ENCODE measurements at places on chromosomes 13 and 19.

DNA sequence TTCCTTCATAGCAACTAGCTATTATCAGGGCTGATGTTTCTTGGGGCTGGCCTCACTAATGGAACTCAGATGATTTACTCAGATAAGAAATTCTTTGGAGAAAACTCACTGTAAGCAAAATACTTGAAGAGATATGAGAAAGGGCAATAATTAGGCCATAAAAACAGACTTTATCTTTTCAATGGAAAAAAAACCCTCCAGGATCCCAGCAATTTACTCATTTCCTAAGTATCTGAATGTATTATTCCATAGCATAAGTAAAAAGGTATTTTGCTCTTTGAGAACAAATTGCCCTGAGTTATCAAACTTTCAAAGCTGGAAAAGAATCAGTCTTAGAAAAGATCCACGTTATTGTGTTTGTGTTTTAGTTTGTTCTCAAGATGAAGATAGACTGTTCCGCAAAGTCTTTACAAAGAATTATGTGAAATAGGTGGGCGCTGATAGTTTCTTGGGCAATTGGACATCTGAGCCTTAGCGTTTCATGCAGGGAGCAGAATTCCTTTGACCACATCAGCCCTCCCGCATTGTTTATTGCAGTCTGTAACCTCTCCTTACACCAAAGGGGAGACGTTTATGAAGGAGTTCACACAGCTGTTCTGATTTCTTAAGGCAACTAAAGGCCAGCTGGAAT is 29.1 kb upstream of the CSNK1A1L start:
- DNase-seq: no peak

DNA sequence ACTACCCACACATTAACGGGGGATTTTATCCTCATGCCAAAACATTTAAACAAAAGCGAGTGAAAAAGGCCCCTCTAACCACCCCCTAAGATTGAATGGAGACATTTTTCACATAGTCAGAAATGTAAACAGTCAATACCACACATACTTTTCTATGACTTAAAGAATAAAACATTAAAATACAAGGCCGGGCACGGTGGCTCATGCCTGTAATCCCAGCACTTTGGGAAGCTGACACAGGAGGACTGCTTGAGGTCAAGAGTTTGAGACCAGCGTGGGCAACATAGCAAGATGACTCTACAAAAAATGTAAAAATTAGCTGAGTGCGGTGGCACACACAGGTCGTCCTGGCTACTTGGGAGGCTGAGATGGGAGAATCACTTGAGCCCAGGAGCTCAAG is 47.3 kb downstream of the MPHOSPH8 start:
- no peak for DNase-seq

- no peak for DNase-seq
Observed at GRCh38 chr13:97528518-97528917, 94.5 kb downstream of the RAP2A start.

DNA sequence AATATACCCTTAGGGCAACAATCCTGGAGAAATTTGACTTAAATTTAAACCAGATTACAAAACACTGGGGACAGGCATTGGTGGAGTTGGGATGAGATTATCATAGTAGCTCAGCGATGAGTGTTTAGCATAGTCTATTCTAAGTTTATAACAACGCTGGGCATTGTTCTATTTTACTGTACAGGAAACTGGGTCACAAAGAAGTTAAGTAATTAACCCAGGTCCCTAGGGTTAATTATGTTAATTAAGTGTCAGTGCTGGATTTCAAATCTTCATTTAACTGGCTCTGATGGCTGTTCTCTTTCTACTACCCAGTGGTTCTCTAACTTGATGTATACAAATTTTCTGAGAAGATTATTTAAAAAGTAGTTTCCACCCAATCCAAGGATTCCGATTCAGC is 388.9 kb downstream of the KCNRG start:
- DNase-seq: no peak

DNA sequence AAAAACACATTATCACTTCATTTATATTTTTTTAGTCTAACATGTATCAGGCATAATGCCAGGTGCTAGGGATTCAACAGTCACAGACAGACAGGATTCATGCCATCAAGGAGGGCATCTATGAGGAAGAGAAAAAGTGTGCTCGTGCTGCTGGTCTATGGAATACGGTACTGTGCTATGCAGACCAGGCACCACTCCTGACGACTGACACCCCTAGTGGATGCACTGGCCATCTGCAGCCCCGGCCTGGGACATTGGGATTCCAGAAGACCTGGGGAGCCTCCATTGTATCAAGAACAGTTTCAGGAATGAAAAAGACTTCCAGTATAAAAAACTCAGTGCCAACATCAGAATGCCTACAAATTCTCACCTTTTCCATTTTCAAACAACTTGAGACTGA is 94.0 kb downstream of the KLF12 start:
- DNase-seq: no peak

DNA sequence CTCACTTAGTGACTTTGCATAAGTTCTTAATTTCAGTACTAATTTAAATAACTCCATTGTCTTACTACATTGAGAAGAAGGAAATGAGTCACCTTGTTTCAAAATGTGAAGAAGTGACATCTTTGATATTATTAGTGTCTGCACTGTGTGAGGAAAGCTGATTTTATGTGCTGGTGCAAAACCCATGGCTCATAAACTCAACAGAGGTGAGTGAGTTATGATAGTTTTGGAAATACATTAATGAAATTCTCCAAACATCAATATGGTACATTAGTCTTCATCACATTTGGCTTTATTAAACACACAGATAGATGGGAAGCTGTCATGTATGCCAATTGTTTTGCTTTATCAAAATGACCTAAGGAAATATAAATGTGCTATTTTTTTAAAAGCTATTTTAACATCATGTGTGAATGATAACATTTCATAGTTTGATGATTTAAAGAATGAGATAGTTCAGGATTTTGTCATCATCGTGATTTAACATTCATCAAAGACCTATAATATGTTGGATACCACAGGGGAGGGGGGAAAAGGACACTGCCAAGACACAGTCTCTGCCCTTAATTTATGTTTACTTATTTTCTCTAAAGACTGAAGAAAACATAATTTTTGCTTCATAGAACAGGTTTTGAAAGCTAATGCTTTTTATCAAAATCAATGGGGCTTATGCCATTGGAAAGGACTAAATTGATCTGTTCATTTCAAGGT is 902.3 kb upstream of the SLITRK1 start:
- no peak for DNase-seq

- DNase-seq: no peak
Observed at GRCh38 chr13:88456151-88456550, 785.0 kb downstream of the SLITRK5 start.

DNA sequence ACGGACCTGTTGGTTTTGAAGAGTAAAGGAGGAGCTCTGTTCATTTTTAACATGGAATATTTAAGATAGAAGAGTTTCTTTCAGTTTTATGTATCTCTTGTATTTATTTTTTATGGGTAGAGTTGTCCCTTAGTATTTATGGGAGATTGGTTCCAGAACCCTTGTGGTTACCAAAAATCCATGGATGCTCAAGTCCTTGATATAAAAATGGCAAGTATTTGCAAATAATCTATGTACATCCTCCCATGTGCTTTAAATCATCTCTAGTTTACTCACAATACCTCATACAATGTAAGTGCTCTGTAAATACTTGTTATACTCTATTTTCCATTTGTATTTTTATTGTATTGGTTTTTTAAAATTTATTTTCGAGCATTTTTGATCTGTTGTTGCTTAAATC is 63.1 kb downstream of the TM9SF2 start:
- no peak for DNase-seq

DNA sequence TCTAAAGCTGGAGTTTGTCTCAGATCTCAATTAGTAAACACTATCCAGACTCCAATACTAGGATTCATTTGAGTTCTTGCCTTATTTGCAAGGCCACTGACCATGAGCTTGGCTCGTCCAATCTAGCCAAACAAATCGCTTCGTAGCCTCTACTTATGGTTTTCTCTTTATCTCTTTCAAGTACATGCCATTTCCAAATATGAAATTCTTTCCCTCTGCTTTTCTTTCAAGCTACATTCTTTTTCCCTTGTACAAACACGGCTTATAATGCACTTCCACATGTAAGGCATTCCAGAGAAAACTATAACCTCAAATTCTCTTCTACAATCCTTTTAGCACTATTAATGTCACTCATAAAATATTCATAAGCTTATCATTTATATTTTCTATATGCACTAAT is 10.9 kb upstream of the N4BP2L1 start:
- no peak for DNase-seq

- no peak for DNase-seq
Observed at GRCh38 chr13:69755101-69755500, 352.5 kb upstream of the ATXN8OS start.

DNA sequence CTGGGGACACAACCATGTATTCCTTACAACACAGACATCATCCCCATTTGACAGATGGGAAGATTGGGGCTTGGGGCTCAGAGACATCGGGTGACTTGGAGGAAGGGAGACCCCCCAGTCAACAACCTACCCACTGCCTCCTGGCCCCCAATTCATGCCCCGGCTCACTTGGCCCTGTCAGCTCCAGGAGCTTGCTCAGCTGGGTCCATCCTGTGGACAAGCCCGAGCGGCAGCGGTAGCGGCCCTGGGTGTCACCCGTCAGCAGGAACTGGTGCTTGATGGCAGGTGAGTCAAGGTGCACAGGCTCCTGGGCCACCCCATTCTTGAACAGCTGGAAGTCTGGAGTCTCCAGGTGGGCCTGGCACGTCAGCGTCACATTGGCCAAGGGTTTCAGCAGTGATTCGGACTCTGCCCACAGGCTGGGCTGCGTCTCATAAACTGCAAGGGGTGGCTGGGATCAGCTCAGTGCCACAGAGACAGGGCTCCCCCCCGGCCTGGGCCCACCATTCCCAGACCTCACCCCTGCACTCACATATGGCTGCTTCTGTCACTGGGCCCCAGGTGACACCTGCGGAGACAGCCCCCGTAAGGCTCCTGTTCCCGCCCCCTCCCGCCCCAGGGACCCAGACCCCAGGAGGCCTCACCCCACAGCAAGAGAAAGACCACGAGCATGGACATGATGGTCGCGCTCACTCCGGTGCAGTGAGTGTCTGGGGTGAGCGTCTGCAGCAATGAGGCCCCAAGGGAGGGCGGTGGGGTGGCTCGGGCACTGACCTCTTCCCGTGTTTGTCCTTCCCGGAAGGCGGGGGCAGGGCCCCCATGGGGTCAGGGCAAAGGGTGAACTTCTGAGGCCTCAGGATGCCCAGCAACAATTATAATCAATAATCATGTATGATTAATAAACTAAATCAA is at the start of gene A1BG:
A1BG (minus strand) TSS at position 733 of the 912 bp plus-strand sequence; CDS start at position 678, 55 bp downstream.
- no peak for DNase-seq

DNA sequence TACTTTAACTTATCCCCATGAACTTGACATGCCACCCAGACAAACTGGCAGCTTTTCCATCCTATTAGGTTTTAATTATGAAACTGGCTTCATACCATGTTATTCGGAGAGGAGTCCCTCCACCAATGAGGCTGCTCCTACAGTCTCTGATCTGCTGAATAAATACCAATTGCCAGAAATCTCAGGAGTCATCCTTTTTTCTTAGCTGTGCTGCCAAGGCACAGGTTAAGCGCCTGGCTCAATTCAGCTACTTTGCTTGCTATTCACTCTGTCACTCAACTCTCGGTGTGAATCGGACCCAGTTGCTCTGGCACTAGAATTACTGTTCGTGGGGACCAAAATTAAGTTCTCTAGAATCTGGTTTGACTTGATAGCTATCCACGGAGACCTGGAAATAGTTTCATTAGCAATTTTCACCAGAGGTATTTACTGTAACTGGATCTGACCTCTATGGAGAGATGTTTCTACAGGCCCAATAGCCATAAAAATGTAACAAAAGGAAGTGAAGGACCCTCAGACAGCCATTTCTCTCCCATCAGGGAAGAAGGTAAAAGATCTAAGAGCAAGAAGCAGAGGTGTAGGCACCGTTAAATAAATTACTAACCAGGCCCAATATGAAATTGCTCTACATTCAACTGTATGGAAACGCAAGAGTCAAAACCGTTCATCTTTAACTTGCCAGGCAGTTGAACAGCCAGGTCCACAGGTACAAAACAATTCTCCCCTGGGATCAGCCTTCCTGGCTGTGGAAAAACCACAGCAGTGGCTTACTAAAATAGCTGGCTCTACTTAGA is 5.4 kb downstream of the ZC3H4 start:
- no peak for DNase-seq

GRCh38 chr19:5150902-5151741 is 182.2 kb downstream of the KDM4B start:
- DNase-seq: no peak

DNA sequence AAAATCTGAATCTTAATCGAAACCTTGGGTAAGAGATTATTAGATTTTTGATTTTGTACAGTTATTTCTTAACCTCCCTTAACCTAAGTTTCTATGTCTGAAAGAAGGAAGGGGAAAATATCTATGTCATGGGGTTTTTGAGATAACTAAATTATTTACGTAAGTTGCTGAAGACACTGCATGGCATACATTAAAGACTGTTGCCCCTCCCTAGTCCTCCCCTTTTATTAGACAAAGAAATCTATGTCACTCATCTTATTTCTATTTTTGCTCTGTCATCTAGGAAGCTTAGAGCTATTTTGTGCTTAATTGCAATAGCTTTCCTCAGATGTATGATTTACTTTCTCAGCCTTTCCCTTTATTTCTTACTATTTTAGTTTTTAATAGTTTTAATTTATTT is 15.0 kb downstream of the COG6 start:
- no peak for DNase-seq

DNA sequence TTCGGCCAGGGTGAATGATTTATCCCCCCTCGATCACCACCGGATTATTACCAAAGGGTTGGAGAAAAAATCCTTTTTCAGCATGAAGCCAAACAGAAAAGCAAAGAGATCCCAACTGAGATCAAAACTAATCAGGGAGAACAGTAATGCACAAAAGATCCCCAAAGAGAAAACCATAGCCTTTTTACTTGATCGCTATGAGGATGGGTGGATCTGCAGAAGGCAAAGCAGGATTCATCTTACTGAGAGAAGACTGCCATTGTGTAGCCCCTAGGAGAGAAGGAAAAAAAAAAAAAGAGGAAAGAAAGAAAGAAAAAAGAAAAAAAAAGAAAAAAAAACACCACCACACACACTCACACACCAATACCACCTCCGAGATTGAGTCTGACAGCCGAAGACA is at the start of gene FGF14:
FGF14 (minus strand) TSS at position 283 of the 400 bp plus-strand sequence.
- DNase-seq: no peak

GRCh38 chr13:46656786-46657185 is 103.8 kb downstream of the LRCH1 start:
- no peak for DNase-seq

GRCh38 chr19:14786421-14786851 is 8.1 kb upstream of the ADGRE2 start:
- no peak for DNase-seq

DNA sequence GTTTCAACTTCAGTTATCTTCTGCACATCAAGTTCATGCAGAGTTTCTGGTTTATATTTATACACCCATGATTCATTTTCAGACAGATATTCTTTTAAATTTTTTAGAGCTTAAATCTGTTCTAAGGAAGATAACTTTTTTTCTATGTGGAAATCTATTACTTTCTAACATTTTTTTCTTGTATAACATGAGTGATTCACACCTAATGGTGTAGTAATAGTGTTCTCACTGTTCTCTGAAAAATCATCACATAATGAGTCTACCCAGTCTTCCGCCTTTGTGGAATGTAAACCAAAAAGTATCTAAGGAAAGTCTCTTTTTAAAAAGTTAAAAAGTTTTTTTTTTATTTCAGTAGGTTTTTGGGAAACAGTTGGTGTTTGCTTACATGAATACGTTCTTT is 70.8 kb downstream of the FNDC3A start:
- no peak for DNase-seq

- no peak for DNase-seq
Observed at GRCh38 chr13:34620862-34621261, 321.2 kb upstream of the NBEA start.
